ENCODE measurements at places on chromosomes 7 and 10.

DNA sequence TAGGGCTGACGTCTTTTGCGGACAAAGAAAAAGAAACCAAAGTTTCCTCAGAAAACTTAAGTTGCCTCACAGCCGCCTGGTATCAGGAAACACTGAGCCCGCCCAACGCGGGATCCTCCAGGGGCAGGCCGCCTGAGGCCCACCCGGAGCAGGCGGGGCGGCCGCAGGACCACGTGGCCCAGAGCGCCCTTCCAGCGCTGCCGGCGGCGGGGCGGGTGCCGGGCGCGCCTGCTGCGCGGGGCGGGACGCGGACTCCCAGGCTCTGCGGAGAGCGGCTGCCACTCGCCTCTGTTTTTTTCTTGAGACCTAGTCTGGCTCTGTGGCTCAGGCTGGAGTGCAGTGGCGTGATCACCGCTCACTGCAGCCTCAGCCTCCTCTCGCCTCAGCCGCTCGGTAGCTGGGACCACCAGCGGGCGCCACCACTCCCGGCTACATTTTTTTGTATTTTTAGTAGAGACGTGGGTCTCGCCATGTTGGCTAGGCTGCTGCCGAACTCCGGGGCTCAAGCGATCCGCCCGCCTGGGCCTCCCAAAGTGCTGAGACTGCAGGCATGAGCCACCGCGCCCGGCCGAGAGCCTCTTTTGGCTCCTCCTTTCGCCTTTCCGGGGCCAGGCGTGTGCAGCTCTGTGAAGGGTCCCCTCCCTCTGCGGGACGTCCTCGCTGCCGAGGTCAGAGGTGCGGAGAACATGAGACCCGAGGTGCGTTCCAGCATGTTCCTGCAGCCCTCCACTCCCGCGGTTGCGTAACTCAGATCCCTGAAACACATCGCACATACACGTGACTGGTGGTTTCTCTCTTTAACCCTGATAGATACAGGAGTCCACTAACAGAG, 11.6 kb upstream of the HNRNPF start:
- no peaks in the 10 kb centered on the region for H3K27me3 ChIP-seq
- peak; percentile 70 for DNase-seq
- H3K27ac ChIP-seq = peak overlapping the region; percentile 87

GRCh38 chr7:95871075-95871848, 98.9 kb downstream of the DYNC1I1 start:
- H3K36me3 ChIP-seq = no peaks in the 10 kb centered on the region
- H3K27me3 ChIP-seq = no peaks in the 10 kb centered on the region
- H3K27ac ChIP-seq = no peak overlapping the region
- no peak for DNase-seq
- no peak overlapping the region for H3K4me3 ChIP-seq

- no peaks in the 10 kb centered on the region for H3K4me1 ChIP-seq
- no peak overlapping the region for H3K4me3 ChIP-seq
- H3K36me3 ChIP-seq = no peaks in the 10 kb centered on the region
- no peaks in the 10 kb centered on the region for H3K27me3 ChIP-seq
Measured at GRCh38 chr10:28945959-28946358, 268.6 kb downstream of the BAMBI start.

GRCh38 chr7:14834456-14834855, 68.1 kb downstream of the DGKB start:
- H3K36me3 ChIP-seq = no peaks in the 10 kb centered on the region
- DNase-seq = no peak
- no peaks in the 10 kb centered on the region for H3K27me3 ChIP-seq
- H3K4me1 ChIP-seq = no peaks in the 10 kb centered on the region

DNA sequence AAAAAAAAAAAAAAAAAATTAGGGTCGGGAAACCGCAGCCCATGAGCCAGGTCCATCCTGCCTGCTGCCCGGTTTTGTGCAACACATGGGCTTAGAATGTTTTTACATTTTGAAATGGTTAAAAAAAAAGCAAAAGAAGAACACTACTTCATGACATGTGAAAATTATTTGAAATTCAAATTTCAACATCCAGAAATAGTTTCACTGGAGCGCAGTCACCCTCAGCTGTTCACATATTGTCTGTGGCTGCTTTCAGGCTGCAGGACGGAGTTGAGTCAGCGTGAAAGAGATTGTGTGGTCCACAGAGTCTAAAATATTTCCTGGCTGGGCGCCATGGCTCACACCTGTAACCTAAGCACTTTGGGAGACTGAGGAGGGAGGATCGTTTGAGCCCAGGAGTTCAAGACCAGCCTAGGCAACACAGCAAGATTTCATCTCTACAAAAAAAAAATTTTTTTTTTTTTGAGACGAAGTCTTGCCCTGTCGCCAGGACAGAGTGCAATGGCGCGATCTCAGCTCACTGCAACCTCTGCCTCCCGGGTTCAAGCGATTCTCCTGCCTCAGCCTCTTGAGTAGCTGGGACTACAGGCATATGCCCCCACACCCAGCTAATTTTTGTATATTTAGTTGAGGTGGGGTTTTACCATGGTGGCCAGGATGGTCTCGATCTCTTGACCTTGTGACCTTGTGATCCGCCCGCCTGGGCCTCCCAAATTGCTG, 63.9 kb upstream of the ECHDC3 start:
- no peak for DNase-seq
- H3K27ac ChIP-seq = no peak overlapping the region
- H3K4me3 ChIP-seq = no peak overlapping the region
- no peaks in the 10 kb centered on the region for H3K27me3 ChIP-seq
- H3K36me3 ChIP-seq = no peaks in the 10 kb centered on the region

GRCh38 chr10:12177642-12178041, 18.0 kb downstream of the NUDT5 start:
- no peak overlapping the region for H3K27ac ChIP-seq
- no peak for DNase-seq
- peaks cover 7% of the 10 kb centered on the region for H3K4me1 ChIP-seq
- H3K36me3 ChIP-seq = peaks cover 19% of the 10 kb centered on the region

GRCh38 chr10:129365767-129366402, 101.2 kb upstream of the MGMT start:
- no peak overlapping the region for H3K27ac ChIP-seq
- no peak overlapping the region for H3K4me3 ChIP-seq
- no peaks in the 10 kb centered on the region for H3K4me1 ChIP-seq
- H3K27me3 ChIP-seq = peaks cover 3% of the 10 kb centered on the region
- no peaks in the 10 kb centered on the region for H3K36me3 ChIP-seq

DNA sequence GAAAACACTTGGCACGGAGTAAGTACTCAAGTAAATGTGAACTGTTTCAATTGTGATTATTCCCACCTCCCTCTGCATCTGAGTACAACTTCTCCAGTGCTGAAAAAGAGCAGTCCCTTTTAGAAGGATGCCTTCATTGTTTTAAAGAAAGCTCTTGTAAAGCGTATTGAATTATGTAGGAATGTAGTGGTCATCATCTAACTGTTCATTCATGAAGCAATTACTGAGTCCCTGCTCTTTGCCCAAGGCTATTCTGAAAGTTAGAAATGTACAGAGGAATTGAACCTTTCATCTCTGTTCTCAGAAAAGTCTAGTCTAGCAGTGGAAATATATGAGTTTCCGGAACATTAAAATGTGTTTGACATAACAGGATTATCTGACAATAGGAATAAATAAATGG, 127.8 kb downstream of the CACNB2 start:
- H3K4me1 ChIP-seq = no peaks in the 10 kb centered on the region
- DNase-seq = no peak
- no peak overlapping the region for H3K27ac ChIP-seq
- H3K36me3 ChIP-seq = no peaks in the 10 kb centered on the region
- H3K4me3 ChIP-seq = no peak overlapping the region

DNA sequence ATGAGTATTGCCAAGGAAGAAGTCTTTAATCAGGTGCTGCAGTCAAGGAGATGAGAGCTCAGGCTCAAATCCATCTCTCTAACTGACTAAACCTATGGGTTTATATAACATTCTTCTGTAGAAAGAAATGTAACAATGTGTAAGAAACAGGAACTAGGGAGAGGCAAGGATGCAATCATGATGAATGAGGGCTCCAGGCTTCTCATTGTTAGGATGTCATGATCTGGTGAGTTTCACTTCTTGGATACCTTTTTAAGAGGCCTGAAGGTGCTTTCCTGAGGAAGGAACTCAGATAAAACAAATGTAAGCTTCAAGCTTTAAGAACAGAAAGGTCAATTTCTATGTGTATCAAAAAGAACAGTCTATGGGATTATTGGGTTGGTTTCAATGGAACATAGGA, 30.8 kb upstream of the SCIN start:
- H3K4me1 ChIP-seq = no peaks in the 10 kb centered on the region
- no peak overlapping the region for H3K4me3 ChIP-seq
- no peaks in the 10 kb centered on the region for H3K36me3 ChIP-seq
- no peak overlapping the region for H3K27ac ChIP-seq
- no peaks in the 10 kb centered on the region for H3K27me3 ChIP-seq

DNA sequence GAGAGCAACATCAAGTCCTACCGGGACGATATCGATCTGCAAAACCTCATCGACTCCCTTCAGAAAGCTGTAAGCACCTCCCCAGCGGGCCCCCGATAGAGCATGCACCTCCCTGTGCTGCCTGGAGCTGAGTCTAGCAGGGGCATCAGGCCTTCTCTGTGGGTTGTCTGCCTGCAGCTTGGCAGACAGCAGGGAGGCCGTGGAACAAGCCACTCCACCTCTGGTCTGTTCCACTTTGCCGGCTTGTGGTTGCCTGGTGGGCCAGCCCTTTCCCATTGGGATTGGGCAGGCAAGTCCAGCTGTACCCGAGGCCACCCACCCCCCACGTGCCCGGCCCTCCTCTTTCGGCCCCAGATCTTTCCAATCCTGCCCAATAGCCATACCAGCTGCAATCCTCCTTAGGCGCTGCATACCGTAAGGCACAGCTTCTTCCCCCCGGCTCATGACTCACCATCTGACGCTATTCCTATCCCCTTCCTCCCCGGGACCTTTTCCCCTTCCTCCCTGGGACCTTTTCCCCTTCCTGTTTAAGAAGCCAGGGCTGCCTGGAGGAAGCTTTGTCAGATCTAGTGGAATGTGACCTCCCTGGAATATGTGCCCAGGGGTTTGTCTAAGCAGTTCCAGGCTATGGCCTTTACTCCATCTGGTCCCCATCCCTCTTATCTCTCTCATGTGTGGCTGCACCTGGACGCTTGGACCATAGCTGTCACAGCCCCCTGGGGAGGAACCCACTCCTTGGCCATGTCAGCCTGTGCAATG, 28.1 kb upstream of the SH2D4B start:
- DNase-seq = no peak
- no peak overlapping the region for H3K27ac ChIP-seq
- no peak overlapping the region for H3K4me3 ChIP-seq
- peaks cover 76% of the 10 kb centered on the region for H3K36me3 ChIP-seq
- peaks cover 16% of the 10 kb centered on the region for H3K4me1 ChIP-seq

DNA sequence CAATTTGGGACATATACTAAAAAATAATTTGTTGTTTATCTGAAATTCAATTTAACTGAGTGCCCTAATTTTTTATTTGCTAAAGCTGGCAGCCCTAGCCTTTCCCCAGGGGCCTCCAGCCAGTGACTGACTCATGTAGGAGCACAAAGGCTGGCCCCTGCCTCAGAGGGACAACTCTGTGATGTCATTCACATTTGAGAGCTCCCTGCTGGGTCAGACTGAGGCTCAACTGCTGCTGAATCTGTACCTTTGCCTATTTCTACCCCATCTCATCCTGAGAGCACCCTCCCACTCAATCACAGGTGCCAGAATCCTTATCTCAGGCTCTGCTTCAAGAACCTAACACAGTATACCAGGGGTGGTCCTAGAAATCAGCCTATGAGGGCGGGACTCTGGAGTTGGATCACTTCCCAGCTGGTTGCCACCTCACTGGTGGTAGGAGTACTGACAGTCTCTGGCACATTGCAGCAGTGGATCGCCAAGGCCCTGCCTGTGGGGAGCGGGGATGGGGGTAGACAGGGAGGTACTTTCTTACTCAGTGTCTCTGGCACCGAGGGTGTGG, 11.6 kb downstream of the GCK start:
- H3K27me3 ChIP-seq = no peaks in the 10 kb centered on the region
- H3K4me1 ChIP-seq = no peaks in the 10 kb centered on the region
- no peak for DNase-seq
- H3K4me3 ChIP-seq = no peak overlapping the region
- no peaks in the 10 kb centered on the region for H3K36me3 ChIP-seq
- no peak overlapping the region for H3K27ac ChIP-seq

DNA sequence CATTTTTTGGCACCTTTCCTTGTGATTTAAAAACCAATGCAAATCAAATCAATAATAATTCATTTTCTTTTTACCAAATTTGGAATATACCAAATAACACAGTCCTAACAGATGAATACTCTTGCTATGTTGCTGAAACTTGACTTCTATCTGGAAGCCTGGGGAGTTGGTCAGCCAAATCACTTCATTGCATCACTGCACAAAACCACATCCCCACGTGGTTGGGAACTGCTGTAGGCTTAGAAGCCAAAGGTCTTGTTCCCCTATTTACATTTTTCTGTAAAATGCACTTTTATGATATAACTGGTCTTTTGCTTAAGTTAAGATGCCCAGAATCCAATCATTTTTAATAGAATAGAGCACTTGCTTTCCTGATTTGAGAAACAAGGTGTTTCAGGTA, 15.2 kb downstream of the GPR85 start:
- no peak overlapping the region for H3K4me3 ChIP-seq
- H3K27ac ChIP-seq = no peak overlapping the region
- no peaks in the 10 kb centered on the region for H3K27me3 ChIP-seq
- H3K36me3 ChIP-seq = no peaks in the 10 kb centered on the region

DNA sequence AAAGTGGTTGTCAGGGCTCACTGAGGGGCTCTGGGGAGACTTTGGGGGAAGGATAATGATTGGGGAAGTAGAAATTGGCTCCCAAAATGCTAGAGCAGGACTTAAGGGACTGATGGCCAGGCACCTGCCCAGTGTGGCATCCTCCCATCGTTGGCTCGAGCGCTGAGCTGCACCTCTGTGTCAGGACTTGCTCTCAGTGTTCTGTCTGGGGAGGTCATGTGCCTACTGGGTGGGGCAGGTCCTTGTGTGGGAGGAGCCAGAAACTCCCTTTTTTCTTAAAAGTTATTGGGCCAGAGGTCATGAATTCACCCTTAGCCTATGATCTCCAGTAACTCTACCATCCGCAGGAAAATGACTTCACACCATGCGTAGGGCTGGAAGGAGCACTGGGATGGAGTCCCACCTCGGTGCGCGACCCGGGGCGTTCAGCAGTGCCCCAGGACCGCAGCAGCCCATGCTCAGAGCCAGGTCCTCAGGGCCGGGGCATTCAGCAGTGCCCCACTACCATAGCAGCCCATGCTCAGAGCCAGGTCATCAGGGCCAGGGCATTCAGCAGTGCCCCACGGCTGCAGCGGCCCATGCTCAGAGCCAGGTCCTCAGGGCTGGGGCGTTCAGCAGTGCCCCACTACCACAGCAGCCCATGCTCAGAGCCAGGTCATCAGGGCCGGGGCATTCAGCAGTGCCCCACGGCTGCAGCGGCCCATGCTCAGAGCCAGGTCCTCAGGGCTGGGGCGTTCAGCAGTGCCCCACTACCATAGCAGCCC, 221.9 kb downstream of the EBF3 start:
- no peaks in the 10 kb centered on the region for H3K36me3 ChIP-seq
- H3K4me1 ChIP-seq = no peaks in the 10 kb centered on the region
- no peak overlapping the region for H3K4me3 ChIP-seq
- no peak overlapping the region for H3K27ac ChIP-seq

GRCh38 chr10:63438506-63439498, 27.0 kb downstream of the JMJD1C start:
- no peak overlapping the region for H3K27ac ChIP-seq
- H3K36me3 ChIP-seq = no peaks in the 10 kb centered on the region
- no peaks in the 10 kb centered on the region for H3K27me3 ChIP-seq
- no peak overlapping the region for H3K4me3 ChIP-seq
- no peak for DNase-seq
